ENCODE measurements at places on chromosomes 13 and 19. TPM values are rescaled to one million over a fixed set of nuclear protein-coding genes. Genes with fewer than 3 reads are reported as not detected.

DNA sequence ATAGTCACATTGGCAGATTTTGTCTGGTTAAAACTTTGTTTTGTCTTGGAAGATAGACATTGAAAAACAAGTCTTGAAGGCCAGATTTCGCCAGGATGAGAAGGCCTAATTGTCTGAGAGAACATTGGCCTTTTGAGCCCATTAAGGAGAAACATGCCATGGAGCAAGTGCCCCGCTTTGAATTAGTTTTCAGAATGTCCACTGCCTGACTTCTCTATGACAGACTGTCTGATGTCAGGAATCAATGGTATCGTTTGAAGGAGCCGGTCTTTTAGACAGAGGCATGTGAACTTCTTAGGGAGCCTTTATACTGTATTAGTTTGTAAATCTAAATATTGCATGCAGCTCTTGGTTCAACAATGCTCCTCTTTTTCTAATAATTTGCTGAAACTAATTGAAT lies 155.9 kb downstream of the DLEU7 start:
- H3K36me3 ChIP-seq = no peaks in the 10 kb centered on the region
- no peaks in the 10 kb centered on the region for H3K27me3 ChIP-seq
- no peak overlapping the region for H3K4me3 ChIP-seq
- no peak for DNase-seq
- no peak overlapping the region for H3K27ac ChIP-seq

Gene PTGER1
- total RNA-seq = 3.6 TPM

DNA sequence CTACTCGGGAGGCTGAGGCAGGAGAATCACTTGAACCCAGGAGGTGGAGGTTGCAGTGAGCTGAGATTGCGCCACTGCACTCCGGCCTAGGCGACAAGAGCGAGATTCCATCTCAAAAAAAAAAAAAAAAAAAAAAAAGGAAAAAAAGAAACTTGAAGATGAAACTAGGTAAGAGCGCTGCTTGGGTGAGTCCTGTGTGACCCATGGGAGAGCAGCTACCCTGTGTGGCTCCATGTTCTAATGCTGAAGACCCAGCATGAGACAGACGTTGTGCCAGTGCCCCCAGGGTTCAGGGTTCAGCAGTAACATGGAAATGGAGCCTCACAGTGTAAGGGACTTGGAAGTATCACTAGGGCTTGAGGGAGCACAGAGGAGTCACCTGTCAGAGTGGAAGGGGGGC lies 5.9 kb downstream of the ZNF784 start:
- peaks cover under 1% of the 10 kb centered on the region for H3K4me1 ChIP-seq
- peaks cover 3% of the 10 kb centered on the region for H3K36me3 ChIP-seq
- no peak for DNase-seq
- H3K27ac ChIP-seq = no peak overlapping the region
- H3K4me3 ChIP-seq = no peak overlapping the region

- peaks cover 36% of the 10 kb centered on the region for H3K4me1 ChIP-seq
- H3K27ac ChIP-seq = peak overlapping the region; percentile 94
- DNase-seq = peak; percentile 72
- no peaks in the 10 kb centered on the region for H3K36me3 ChIP-seq
Measured at GRCh38 chr19:42253245-42254088, 1.5 kb downstream of the ERF start.

DNA sequence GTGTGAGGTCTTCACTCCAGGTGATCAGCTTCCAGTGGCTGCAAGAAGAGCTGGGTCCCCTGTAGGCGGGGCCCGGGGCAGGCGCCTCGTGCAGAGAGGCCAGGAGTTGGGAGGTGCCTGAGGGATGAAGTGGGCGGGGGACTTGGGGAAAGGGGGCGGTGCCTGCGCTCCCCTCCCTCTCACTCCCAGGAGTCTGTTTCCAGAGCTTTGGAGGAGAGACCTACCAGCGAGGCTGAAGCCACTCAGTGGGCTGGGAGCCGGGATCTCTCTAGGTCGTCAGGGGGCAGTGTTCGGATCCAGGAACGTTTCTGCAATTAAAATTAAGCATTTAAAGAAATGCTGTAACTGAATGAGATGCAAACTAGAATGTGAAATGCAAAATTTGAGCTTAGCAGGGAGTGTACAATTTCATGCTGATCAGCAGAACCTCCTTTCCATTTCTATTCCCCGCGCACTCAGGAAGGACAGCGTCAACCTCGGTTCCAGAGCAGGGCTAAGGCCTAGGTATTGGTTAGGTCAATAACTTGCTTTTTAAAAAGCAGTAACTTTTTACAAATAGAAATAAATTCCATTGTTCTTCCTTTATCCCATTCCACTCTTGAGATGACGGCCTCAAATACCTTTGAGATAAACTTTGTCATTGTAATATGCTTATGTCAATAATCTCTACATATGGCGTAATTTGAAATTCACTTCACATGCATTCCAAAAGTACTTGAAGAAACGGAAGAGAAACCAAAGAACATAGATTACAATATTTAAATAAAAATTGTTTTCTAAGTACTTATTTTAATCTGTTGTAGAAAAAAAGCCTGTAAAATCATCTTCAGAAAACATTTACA lies 11.6 kb downstream of the ZNF160 start:
- no peaks in the 10 kb centered on the region for H3K4me1 ChIP-seq
- H3K27me3 ChIP-seq = no peaks in the 10 kb centered on the region

Gene SLC6A16
- 0.99 TPM for total RNA-seq

Gene SIAH3
- not detected for total RNA-seq

Gene SLC10A2
- not detected for total RNA-seq

GRCh38 chr19:45154064-45154827 lies 6.5 kb downstream of the NKPD1 start:
- DNase-seq = no peak
- no peak overlapping the region for H3K27ac ChIP-seq
- H3K36me3 ChIP-seq = no peaks in the 10 kb centered on the region
- no peaks in the 10 kb centered on the region for H3K27me3 ChIP-seq
- no peak overlapping the region for H3K4me3 ChIP-seq

- H3K27me3 ChIP-seq = no peaks in the 10 kb centered on the region
- H3K4me3 ChIP-seq = no peak overlapping the region
- no peak for DNase-seq
Measured at GRCh38 chr13:67518785-67519184, 288.6 kb upstream of the PCDH9 start.

- H3K4me3 ChIP-seq = no peak overlapping the region
- DNase-seq = no peak
- peaks cover 64% of the 10 kb centered on the region for H3K4me1 ChIP-seq
- H3K27me3 ChIP-seq = no peaks in the 10 kb centered on the region
- peak overlapping the region; percentile 54 for H3K27ac ChIP-seq
- H3K36me3 ChIP-seq = peaks cover 4% of the 10 kb centered on the region
Measured at GRCh38 chr19:1910177-1910576, 5.0 kb downstream of the ADAT3 start.

- peak within 1 kb of the TSS; percentile 93 for H3K27ac ChIP-seq
- peak within 1 kb of the TSS; percentile 79 for H3K4me3 ChIP-seq
- H3K36me3 ChIP-seq = no peaks in the 10 kb centered on the region
- peaks cover 12% of the 10 kb centered on the region for H3K4me1 ChIP-seq
Measured at GRCh38 chr19:56538761-56539263, at the start of gene ZFP28. ZFP28 (plus strand) TSS chr19:56538948; CDS start chr19:56539019, 71 bp downstream.

DNA sequence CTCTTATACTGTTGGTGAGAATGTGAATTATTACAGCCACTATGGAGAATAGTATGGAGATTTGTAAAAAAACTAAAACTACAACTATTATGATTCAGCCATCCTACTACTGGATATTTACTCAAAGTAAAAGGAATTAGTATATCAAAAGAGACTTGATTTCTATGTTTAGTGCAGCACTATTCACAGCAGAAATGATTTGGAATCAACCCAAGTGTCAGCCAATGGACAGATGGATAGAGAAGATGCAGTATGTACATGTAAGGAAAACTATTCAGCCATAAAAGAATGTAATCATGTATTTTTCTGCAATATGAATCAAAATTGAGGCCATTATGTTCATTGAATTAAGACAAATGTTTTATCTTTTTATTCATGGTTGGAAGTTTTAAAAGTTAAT lies 1705.5 kb downstream of the SLITRK1 start:
- no peaks in the 10 kb centered on the region for H3K27me3 ChIP-seq
- H3K4me3 ChIP-seq = no peak overlapping the region
- H3K4me1 ChIP-seq = no peaks in the 10 kb centered on the region
- H3K36me3 ChIP-seq = no peaks in the 10 kb centered on the region
- no peak overlapping the region for H3K27ac ChIP-seq
- DNase-seq = no peak

GRCh38 chr13:97944396-97945029 lies 9.0 kb upstream of the IPO5 start:
- H3K4me3 ChIP-seq = no peak overlapping the region
- no peak for DNase-seq
- no peaks in the 10 kb centered on the region for H3K4me1 ChIP-seq
- no peak overlapping the region for H3K27ac ChIP-seq
- H3K36me3 ChIP-seq = no peaks in the 10 kb centered on the region
- H3K27me3 ChIP-seq = no peaks in the 10 kb centered on the region

Gene C19orf33
- total RNA-seq = not detected

GRCh38 chr13:98310485-98311199 lies 133.6 kb upstream of the RNF113B start:
- H3K4me3 ChIP-seq = no peak overlapping the region
- H3K36me3 ChIP-seq = no peaks in the 10 kb centered on the region
- no peaks in the 10 kb centered on the region for H3K27me3 ChIP-seq

- H3K4me1 ChIP-seq = no peaks in the 10 kb centered on the region
- H3K4me3 ChIP-seq = no peak overlapping the region
- H3K27me3 ChIP-seq = no peaks in the 10 kb centered on the region
- no peaks in the 10 kb centered on the region for H3K36me3 ChIP-seq
- DNase-seq = no peak
Measured at GRCh38 chr13:37168926-37169325, 63.5 kb upstream of the CSNK1A1L start.

GRCh38 chr13:75790198-75790970 lies 154.3 kb downstream of the LMO7 start:
- DNase-seq = no peak
- peaks cover 38% of the 10 kb centered on the region for H3K4me1 ChIP-seq
- no peaks in the 10 kb centered on the region for H3K36me3 ChIP-seq

Gene EDNRB
- 28.7 TPM for total RNA-seq

GRCh38 chr19:12733369-12734214 lies 892 bp downstream of the TRIR start:
- peak overlapping the region; percentile 78 for H3K4me3 ChIP-seq
- H3K36me3 ChIP-seq = peaks cover 15% of the 10 kb centered on the region
- no peak for DNase-seq
- H3K27ac ChIP-seq = peak overlapping the region; percentile 79

- no peaks in the 10 kb centered on the region for H3K27me3 ChIP-seq
- no peak within 1 kb of the TSS for H3K27ac ChIP-seq
- peaks cover 12% of the 10 kb centered on the region for H3K4me1 ChIP-seq
- DNase-seq = peak; percentile 92
Measured at GRCh38 chr19:57599761-57600383, at the start of gene ZNF530. ZNF530 (plus strand) TSS chr19:57599885; CDS start chr19:57604346, 4,461 bp downstream.

DNA sequence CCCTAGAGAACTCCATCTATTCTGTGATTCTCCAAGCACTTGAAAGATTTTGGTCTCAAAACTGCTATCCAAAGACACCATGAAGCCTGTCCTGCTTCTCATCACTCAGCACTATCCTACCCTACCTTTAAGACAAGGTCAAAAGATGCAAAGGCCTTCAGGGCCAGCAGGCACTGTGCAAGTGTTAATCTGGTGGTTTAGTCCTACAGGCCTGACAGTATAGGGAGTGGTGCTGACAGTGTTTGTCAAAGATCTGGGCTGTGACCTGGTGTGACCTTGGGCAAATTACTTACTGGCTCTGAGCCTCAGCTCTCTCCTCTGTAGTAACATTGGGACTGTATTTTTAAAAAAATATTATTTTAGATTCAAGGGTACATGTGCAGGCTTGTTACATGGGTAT lies 28.0 kb downstream of the SIAH3 start:
- no peak overlapping the region for H3K4me3 ChIP-seq
- no peaks in the 10 kb centered on the region for H3K36me3 ChIP-seq
- no peaks in the 10 kb centered on the region for H3K27me3 ChIP-seq
- no peak for DNase-seq

Gene SLC17A7
- total RNA-seq = not detected

- no peak overlapping the region for H3K4me3 ChIP-seq
- H3K36me3 ChIP-seq = no peaks in the 10 kb centered on the region
- H3K27me3 ChIP-seq = no peaks in the 10 kb centered on the region
- H3K4me1 ChIP-seq = no peaks in the 10 kb centered on the region
- no peak for DNase-seq
- H3K27ac ChIP-seq = no peak overlapping the region
Measured at GRCh38 chr13:38628554-38628953, 58.3 kb upstream of the FREM2 start.

Gene PSMD8
- total RNA-seq = 49.4 TPM

DNA sequence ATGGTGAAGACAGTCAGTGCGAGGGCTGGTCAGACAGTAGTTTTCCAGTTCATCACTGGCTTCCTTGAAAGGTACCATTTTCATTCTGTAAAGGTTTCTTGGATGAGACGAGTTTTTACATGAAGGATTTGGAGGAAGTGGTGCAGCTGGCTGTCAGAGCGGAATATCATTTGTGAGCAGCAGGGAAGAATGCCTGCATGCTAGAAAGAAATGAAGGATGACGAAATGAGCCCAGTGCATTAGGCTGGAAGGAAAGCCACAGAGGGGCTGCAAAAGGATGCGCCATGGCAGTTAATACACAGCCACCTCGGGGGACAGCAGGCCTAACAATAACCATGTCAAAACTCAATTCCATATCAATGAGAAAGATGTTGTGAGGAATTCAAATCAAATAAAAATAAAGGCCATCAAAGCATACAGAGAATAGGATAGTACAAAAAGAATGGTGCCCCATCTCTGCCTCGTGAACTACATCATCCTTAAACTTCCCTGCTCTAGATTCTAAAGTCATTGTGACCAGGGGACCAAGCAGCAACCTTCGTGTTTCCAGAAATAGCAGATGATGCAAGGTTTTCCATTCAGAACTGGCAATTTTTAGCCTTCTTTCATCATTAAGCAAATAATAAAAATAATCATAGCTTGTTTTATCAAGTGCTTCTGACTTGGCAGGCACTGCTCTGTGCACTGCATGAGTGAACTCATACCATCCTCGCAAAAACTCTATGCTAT lies 504.2 kb downstream of the RFC3 start:
- H3K27ac ChIP-seq = no peak overlapping the region
- H3K36me3 ChIP-seq = no peaks in the 10 kb centered on the region
- no peaks in the 10 kb centered on the region for H3K27me3 ChIP-seq
- no peak for DNase-seq

DNA sequence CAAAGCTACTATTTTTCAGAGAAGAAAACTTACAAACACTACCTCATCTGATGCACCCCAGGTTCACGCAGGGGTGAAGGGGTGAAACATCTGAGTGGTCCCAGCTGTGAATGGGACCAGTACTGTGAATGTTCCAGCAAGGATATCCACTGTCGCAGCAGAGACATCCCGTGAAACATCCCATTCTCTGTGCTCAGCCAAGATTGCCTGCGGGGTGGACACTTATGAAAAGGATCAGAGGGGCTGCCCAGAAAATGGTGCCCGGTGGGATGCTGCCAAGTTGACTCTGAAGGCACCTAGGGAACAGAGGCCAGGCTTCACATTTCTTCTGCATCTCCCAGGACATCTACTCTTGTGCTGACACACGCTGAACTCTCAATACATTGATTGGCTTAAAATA lies 15.9 kb downstream of the IRS2 start:
- H3K27ac ChIP-seq = no peak overlapping the region
- DNase-seq = no peak
- no peaks in the 10 kb centered on the region for H3K27me3 ChIP-seq
- H3K4me1 ChIP-seq = peaks cover 7% of the 10 kb centered on the region
- no peaks in the 10 kb centered on the region for H3K36me3 ChIP-seq

Data from body of pancreas (tissue), 4 donors.